ENCODE measurements at places on chromosomes 6 and 20.

DNA sequence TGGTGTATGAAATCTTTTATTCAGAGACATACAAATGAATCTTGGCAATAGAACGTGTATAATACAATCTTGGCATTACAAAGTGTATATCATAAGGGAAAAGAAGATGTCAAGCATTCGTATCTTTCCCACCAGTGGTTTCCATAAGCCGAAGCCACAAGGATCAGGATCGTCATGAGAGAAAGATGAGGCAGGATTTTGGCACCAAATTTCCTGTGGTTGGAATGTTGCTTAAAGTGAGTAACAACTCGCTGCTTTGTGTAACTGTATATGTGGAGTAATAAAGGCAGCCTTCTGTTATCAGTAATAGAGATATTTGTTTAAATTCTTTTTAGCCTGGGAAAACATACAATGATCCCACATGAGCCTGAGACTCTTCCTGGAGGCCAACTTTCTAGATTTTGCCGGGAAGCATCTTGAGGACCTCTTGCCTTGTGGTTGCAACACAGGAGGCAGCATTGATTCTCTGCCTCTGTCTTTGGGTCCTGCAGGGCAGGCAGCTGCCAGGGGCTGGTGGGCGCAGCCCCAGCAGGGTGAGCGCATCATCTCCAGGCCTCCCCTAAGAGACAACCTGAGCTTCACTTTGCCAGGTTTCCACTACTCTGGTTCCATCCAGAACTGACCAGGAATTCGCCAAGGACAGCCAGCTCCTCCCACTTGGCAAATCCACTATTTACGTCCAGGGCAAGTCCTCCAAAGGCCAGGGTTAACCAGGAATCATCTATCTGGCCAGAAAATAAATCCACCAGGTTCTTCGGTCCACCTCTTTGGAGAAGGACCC is 230.9 kb upstream of the SULF2 start:
- DNase-seq: no peak

DNA sequence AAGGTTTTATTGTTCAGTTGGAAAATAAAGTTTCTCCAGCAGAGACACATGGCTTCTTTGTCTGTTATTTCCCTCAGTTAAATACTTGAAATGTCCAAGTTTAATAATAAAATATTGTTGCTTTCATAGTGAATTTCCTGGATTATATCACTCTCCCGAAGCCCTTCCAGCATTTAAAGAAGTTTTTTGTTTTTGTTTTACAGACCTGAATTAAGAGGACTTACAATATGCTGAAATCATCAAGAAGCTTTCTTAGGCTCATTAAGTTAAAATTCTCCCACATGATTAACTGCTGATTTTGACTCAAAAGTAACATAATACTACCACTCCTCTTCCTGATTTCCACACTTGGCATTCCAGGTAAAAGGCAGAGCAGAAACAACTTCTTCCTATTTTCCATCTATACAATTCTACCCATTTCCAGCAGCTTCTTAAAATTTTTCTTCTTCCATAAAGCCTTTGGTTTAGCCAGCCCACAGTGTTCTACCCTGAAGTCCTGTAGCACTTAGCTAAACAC is 35.8 kb downstream of the PDSS2 start:
- DNase-seq: no peak

DNA sequence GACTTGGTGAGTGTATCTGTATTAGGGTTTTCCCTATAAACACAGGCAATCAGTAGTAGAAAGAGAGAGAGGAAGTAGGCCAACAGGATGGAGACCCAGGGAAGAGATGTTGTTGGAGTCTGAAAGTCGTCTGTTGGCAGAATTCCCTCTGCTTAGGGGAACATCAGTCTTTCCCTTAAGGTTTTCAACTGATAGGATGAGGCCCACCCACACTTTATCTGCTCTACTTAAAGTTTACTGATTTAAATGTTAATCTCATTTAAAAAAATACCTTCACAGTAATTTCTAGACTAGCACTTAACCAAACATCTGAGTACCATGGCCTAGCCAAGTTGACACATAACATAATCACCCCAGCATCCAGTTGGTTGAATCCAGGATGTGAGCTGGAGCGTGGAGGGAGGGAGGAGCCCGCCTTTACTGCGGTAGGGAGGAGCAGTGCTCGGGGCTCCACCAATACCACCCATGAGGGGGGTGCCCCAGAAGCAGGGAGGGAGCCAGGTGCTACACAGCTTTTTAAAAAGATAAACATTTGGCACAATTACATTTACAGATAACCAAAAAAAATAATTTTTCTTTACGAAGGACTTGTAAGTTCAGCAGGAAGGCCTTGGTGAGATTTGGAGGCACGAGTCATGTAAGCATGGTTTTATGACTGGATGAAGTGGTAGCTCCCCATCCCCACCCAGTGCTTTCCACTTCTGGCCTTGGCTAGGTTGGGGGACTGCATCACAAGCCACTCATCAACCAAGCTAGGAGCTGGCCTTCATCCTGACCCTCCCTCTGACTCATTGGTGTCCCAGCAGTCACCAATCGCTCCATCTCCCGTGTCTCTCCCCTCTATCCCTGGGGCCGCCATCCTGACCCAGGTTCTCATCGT is 18.4 kb upstream of the SNX9 start:
- DNase-seq: no peak

- no peak for DNase-seq
Observed at GRCh38 chr6:118680452-118681095, 29.2 kb upstream of the CEP85L start.

DNA sequence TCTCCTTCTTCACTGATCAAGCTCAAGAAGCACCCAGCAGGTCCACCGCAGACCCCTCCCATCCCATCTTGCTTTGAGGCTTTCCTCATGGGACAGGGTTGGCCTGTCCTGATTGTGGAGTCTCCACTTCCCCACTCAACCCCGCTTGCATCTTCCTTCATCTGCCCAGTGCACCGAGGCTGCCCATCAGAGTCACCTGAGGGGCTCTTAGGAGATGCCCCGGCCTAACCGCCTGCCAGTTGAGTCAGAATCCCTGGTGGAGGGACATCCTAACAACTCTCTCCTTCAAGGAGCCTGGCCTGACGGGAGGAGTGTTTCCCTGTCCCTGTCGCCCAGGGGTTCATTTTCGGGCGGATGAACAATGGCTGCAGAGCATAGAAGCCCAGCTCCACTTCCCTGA is 46.1 kb downstream of the RBM38 start:
- no peak for DNase-seq
